ENCODE measurements at places on chromosomes 2 and 18.

GRCh38 chr2:136132825-136133155, 14.8 kb upstream of the CXCR4 start:
- no peak for DNase-seq

DNA sequence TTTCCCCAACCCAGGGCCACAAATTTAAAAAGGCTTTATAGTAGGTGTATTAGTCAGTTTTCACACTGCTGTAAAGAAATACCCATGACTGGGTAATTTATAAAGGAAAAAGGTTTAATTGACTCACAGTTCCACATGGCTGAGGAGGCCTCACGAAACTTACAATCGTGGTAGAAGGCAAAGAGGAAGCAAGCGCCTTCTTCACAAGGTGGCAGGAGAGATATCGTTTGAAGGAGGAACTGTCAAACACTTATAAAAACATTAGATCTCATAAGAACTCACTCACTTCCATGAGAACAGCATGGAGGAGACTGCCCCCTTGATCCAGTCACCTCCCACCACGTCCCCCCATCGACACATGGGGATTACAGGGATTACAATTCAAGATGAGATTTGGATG, 70.4 kb downstream of the FECH start:
- no peak for DNase-seq

DNA sequence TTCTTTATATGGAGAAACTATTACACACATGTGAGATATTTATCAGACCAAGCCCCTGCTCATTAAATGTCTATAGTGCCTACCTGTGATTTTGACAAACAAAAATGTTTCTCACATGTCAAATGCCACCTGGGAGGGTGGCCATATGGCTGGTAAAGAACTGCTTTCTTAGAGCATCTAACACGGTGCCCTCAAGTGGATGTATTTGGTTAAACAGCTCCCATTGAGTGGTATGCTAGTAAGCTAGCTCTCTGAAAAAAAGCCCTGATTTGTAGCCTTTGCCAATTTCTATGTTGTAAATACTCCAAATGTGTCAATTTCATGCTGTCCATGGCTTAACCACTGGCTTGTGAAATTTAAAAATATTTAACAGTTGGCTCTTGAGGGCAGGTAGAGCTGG, 94.6 kb downstream of the PMAIP1 start:
- no peak for DNase-seq

GRCh38 chr2:186189816-186190215, 296.2 kb upstream of the ZC3H15 start:
- no peak for DNase-seq

DNA sequence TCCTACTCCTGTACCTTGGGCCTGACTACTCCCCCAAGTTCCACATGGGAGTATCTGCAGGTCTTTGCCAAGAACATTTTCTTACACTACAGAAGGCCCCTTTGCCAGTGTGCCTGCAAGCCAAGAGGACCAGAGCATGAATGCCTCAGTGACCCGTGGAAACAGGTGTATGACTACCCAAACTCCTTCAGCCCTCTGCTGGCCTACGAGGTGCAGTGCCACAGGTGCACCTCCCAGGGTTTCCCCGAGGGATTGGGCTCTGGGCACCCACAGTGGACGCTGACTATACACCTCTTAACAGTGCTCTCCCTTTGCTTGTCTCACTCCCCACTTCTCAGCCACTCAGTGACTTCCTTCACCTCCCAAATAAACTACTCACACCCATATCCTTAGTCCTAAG, 91.4 kb downstream of the COL6A3 start:
- no peak for DNase-seq
